ENCODE measurements at places on chromosomes 3 and 15. TPM values are rescaled to one million over a fixed set of nuclear protein-coding genes. Genes with fewer than 3 reads are reported as not detected.

Gene TM4SF18
- 13.2 TPM for total RNA-seq

Gene TIGIT
- not detected for total RNA-seq

Gene SRGAP3
- total RNA-seq, result 11.4 TPM

Gene TMEM212
- not detected for total RNA-seq

Gene WDR49
- total RNA-seq, result 0.78 TPM

Gene GUCA1C
- 4.4 TPM for total RNA-seq

Gene EFCAB12
- total RNA-seq, result 1.3 TPM

Gene GCNT3
- 1.3 TPM for total RNA-seq

Gene FEZF2
- total RNA-seq, result not detected

Gene CMC1
- total RNA-seq, result 2.6 TPM

Gene LRRC31
- 0.78 TPM for total RNA-seq

Gene BCHE
- 4.0 TPM for total RNA-seq

Gene CMTM8
- 31.4 TPM for total RNA-seq

Gene ZDHHC23
- 7.0 TPM for total RNA-seq

Gene CCDC39
- 0.26 TPM for total RNA-seq

Gene ITIH1
- not detected for total RNA-seq

Gene GOLGA6D
- not detected for total RNA-seq

Gene IQCF5
- total RNA-seq, result not detected

Gene DAZL
- total RNA-seq, result not detected

Gene SLC28A2
- not detected for total RNA-seq

Gene AP3B2
- 6.6 TPM for total RNA-seq

Gene EXD1
- not detected for total RNA-seq

Gene SLC22A14
- total RNA-seq, result not detected

Gene CCDC54
- total RNA-seq, result not detected

Gene RHOV
- 6.3 TPM for total RNA-seq
